ENCODE measurements at places on chromosomes 16 and 17. TPM values are rescaled to one million over a fixed set of nuclear protein-coding genes. Genes with fewer than 3 reads are reported as not detected.

DNA sequence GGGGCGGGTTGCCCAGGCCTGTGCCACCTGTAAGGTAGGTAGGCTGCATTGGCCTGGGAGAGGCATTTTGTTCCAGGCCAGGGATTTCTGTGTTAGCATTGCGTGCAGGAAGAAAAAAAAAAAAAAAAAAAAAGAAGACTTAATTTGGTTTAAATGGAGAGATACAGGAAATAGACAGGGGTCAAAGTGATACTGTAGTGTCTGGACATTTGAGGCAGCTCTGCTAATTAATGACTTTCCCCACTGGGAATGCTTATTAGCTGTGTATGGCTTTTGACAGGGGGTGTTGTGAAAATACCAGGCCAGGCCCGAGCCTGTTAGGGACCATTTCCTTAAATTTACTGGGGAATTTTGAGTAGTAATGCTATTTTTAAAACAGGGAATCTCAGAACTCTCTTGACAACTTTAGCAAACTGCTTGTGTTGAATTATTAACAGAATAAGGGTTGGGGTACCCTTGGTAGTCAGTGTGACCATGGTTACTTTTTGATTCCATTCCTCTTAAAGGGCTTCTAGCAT is 1.0 kb downstream of the MAP2K4 start:
- H3K27me3 ChIP-seq = no peaks in the 10 kb centered on the region
- no peak for DNase-seq
- H3K4me3 ChIP-seq = peak overlapping the region; percentile 78
- peak overlapping the region; percentile 91 for H3K27ac ChIP-seq
- H3K4me1 ChIP-seq = peaks cover 44% of the 10 kb centered on the region

- H3K4me3 ChIP-seq = no peak overlapping the region
- H3K27me3 ChIP-seq = no peaks in the 10 kb centered on the region
- H3K27ac ChIP-seq = no peak overlapping the region
- H3K36me3 ChIP-seq = no peaks in the 10 kb centered on the region
Observed at GRCh38 chr17:40515491-40516041, 14.1 kb upstream of the TNS4 start.

- no peaks in the 10 kb centered on the region for H3K27me3 ChIP-seq
- H3K27ac ChIP-seq = no peak overlapping the region
- no peak for DNase-seq
- no peak overlapping the region for H3K4me3 ChIP-seq
Observed at GRCh38 chr17:77853191-77853977, 105.1 kb upstream of the TNRC6C start.

GRCh38 chr17:78365561-78366108 is 5.8 kb upstream of the SOCS3 start:
- DNase-seq = no peak
- no peak overlapping the region for H3K27ac ChIP-seq
- no peak overlapping the region for H3K4me3 ChIP-seq

DNA sequence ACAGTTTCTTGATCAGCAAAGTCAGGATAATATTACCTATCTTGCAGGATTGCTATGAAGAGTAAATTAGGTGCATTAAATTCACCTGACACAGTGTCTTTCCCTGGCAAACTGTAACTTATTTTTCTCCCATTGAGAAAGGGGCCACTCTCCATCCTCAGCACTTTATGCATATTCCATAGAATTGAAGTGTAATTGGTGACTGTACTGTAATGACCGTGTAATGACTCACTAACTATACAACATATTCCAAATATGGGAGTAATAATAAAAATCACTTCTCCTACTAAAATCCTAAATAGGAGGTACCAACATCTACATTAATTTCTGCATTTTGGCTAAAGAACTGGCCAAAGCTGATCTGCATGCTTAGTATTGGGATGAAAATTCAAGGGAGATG is 141.9 kb upstream of the NOG start:
- H3K36me3 ChIP-seq = no peaks in the 10 kb centered on the region
- H3K4me3 ChIP-seq = no peak overlapping the region
- no peak overlapping the region for H3K27ac ChIP-seq
- DNase-seq = no peak

The PIK3R6 gene
- not detected for total RNA-seq

The TAC4 gene
- not detected for total RNA-seq

The GH1 gene
- not detected for total RNA-seq

The OTOP2 gene
- not detected for total RNA-seq

The TP53TG3C gene
- not detected for total RNA-seq

The KCNJ12 gene
- 0.99 TPM for total RNA-seq
